NK-92 treated with Interleukin-12 subunit alpha and Interleukin-12 subunit beta, amount 100 ng/mL, for 24 hours (cell line): ENCODE measurements at places on chromosomes 2 and 18.

GRCh38 chr2:17257189-17257909 is 260.9 kb downstream of the RAD51AP2 start:
- no peak for DNase-seq

- no peak for DNase-seq
Measured at GRCh38 chr2:130352237-130352636, 3.6 kb upstream of the PTPN18 start.

GRCh38 chr2:149597050-149597667 is 9.6 kb upstream of the MMADHC start:
- no peak for DNase-seq

GRCh38 chr2:234100686-234101085 is 50.2 kb downstream of the SPP2 start:
- no peak for DNase-seq

- DNase-seq: no peak
Measured at GRCh38 chr18:8341481-8342230, 267.6 kb upstream of the RAB12 start.

DNA sequence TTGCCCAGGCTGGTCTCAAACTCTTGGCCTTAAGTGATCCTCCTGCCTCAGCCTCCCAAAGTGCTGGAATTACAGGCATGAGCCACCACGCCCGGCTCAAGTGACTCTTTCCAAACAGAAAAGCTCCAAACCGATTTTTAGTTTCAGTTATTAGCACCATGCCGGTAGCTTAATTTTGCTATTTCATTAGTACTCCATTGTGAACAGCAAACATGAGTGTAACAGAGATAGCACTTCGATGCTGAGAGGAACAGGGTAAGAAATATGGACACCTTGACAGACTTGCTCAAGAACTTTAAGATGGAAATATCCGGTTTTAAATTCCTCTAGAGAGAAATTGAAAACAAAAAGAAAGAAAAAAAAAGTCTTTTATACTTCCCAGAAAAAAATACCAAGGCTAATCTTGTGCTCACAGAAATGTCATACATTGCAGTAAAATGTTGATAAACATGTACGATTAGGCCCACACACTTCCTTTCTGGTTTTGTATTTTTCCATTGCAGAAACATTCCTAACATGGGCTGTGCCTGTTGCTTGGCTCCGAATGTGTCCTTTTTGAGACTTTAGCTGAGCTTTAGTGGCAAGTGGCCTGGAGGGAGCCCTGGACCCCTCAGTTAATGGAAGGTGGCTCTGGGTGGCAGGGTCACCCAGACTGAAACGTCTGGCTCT is 18.3 kb downstream of the FHL2 start:
- DNase-seq: no peak

GRCh38 chr2:176105078-176105729 is 1.9 kb upstream of the HOXD11 start:
- DNase-seq: no peak

DNA sequence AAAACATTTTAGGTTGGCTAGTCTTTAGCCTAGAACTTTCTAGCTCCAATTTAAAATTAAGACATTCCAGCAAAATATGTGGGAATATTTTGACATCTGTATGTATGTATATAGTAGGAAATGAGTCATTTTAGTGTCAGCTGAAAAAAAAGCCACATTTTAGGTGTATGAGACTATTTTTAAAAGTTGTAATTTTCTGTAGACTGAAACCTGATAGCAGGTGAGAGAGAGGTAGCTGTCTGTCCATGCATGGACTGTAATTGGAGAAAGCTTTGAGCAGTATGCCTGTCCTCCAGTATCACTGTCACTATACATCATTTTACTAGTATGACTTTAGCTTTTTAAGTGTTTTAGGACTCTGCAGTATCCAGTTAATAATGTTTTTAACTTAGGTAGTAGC is 26.1 kb upstream of the PPP1R1C start:
- DNase-seq: no peak

DNA sequence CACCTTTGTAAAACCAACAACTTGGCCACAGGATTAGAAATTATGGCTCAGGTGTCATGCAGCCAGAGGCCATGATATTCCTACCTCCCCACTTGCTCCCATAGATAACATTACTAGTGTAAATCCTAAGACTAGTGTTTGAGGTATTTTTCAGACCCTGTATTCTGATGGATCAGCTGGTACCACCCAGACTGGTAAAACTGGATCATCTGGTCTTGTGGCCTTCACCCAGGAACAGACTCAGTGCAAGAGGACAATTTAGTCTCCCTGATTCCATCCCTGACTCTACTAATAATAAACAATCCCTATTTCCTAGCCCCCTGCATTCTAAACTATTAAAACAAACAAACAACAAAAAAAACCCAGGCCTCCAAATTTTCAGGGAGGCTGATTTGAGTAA is 121.0 kb downstream of the ALPK2 start:
- DNase-seq: no peak

GRCh38 chr18:55247032-55247431 is 287.8 kb upstream of the CCDC68 start:
- no peak for DNase-seq

GRCh38 chr2:60534052-60534685 is 19.3 kb downstream of the BCL11A start:
- DNase-seq: no peak

DNA sequence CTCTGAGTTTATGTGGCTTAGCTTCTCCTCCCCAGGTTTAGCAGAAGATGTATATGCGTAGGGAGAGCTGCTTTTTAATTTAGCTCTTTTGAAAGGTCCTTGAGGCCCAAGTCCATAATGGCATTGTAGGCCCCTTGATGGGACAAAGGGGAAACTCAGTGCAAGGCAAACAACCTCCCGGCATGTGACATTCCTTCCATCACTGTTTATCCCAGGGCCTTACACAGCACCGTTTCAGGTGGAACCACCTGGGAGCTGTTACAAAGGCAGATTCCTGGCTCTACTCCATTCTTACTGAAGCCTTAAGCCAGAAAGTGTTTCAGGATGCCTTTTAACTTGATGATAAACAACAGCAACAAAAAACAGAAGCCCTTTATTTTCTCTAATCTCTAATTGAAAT is 555.4 kb downstream of the SLC4A3 start:
- DNase-seq: no peak

DNA sequence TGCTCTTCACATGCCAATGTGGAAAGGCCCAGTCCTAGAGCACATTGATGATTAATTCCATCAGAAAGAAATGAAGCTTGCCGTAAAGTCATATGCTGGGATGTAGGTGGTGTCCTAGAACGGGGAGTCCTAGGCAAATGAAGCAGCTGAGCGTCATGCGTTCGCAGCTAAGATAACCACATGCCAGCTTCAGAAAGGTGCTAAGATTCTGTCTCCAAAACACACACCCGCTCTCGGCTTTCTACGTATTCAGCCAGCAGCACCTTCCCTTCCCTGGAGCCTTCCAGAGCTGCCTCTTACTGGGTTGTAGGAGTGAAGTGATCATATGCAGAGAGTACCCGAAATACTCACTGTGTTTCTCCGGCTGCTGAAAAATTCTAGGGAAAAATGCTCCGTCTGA is 421.6 kb upstream of the ID2 start:
- no peak for DNase-seq

- DNase-seq: no peak
Measured at GRCh38 chr2:8138525-8138922, 543.3 kb upstream of the ID2 start.

DNA sequence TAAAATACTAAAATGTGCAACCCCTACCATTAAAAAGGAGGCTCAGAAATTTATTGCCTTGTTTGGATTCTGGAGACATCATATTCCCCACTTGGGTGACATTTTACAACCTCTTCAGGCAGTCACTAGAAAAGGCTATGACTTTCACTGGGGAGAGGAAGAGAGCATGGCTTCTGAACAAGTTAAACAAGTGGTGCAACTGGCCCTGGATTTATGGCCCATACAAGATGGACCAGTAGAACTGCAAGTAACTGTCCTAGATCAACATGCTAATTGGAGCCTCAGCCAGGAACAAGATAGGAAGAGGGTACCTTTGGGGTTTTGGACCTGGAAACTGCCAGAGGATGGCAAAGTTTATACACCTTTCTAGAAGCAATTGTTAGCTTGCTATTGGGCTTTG is 4.0 kb upstream of the DSG2 start:
- DNase-seq: no peak

DNA sequence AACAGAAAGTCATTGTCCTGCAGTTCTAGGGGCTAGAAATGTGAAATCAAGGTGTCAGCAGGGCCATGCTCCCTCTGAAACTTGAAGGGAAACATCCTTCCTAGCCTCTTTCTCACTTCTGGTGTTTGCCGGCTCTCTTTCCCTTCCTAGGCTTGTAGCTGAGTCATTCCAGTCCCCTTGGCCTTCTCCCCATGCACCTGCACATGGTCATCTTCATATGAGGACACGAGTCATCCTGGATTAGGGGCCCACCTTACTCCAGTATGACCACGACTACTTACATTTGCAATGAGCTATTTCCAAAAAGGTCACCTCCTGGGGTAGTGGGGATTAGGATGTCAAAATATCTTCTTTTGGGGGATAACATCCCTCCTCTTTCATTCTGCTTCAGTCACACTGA is 168.5 kb upstream of the CXCR4 start:
- no peak for DNase-seq
